Right forelimb (tissue), 1 donor: ENCODE measurements at places on chromosomes 11 and 22.
A peak's percentile ranks its signal among the peaks of the same experiment; 100 is the strongest.

- DNase-seq = no peak
These were observed 48.0 kb downstream of the ENTHD1 start for GRCh38 chr22:39845529-39845928.

DNA sequence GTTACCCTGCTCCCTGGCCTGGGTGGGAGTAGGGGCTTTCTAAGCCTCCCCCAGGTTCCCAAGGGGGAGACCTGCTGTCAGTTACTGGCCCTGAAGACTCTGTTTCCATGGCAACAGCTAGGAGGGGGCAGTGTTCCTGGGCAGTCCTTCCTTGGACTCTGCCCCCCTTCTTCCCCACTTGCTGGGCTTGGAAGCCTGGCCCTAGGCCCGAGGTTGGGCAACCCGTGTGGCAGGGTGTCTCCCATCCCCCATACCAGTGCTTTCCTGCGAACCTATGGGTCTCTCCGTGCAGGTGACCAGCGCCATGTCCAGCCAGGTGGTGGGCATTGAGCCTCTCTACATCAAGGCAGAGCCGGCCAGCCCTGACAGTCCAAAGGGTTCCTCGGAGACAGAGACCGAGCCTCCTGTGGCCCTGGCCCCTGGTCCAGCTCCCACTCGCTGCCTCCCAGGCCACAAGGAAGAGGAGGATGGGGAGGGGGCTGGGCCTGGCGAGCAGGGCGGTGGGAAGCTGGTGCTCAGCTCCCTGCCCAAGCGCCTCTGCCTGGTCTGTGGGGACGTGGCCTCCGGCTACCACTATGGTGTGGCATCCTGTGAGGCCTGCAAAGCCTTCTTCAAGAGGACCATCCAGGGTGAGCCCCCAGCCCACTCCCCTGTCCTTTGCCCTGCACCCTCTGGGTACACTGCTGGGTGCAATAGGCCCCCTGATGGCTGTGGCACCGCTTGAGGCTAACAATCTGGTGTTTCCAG, 1.7 kb downstream of the ESRRA start:
- DNase-seq = no peak

DNA sequence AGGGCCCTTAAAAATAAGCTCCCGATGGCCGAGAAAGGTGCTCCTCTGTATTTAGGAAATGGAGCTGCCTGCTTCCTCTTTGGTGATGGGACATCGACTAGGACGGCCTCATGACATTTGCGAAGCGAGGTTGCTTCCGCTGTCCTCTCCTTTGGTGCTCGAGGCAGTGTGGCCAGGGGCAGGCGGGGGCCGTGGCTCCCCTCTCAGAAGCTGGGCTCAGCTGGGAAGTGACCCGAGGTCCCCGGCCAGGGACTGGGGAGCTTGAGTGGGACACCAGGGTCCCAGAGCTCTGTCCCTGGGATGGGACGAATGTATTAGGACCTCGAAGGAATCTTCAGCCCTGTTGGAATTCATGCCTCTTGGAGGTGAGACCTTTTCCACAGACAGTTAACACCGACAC, 151.1 kb downstream of the CTTN start:
- DNase-seq = no peak

DNA sequence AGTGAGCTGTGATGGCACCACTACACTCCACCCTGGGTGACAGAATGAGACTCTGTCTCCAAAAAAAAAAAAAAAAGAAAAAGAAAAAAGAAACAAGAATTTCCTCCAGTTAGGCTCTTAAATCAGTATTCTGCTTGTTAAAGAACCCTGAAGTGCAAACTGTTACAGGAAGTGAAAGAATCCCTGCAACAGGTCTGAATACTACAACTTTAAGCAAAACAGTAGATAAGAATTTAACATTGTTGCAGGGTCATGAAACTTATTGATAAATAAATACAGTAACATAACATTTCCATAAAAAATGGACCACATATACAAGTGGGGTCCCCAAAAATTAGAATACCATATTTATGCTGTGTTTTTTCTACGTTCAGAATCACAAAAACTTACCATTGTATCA, 35.8 kb downstream of the FCHSD2 start:
- DNase-seq = no peak

DNA sequence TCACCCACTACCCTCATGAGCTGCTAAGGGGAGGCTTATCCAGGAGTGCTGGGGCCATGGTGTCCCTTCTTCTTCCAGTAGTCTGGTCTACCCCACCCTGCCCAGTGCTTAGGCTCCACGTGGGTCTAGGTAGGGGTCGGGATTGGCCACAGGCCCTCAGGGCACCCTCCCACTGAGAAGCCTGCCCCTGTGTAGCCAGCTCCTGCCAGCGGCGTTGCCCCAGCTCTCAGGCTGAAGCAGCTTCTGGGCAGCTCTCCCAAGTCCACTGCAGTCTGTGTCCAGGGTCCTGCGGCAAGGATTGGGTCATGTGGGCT, 24.0 kb upstream of the RIC3 start:
- DNase-seq = no peak

- no peak for DNase-seq
These were observed 6.5 kb downstream of the GAL start for GRCh38 chr11:68690671-68691401.

DNA sequence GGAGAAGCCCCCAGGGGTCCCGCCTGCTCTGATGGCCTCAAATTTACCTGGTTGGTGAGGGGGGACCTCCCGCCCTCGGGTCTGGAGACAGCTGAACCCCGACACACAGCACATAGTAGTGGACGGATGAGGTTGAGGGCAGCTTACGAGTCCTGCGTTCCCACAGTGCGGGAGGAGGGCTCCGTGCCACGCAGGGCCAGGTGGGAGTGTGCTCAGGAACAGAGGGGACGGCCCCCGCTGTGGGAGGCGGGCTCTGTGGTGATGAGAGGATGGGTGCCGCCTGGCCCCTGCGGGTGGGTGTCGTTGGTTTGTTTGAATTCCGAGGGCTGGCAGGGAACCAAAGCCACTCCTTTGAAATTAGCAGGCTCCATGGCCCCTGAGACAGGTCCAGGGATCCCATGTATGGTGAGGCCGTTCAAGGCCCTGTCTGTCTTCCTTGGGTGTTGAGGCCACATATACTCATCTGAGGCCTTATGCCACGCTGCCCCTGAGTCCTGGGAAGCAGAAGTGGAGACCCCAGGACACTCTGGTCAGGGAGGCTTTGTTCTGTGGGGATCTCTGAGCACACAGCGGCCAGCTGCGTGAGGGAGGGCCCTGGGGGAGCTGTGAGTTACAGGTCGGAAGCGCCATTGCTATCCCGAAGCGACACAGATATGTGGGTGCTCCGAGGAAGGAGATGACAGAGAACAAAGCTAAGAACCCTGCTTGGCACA, 21.9 kb downstream of the NADSYN1 start:
- no peak for DNase-seq

DNA sequence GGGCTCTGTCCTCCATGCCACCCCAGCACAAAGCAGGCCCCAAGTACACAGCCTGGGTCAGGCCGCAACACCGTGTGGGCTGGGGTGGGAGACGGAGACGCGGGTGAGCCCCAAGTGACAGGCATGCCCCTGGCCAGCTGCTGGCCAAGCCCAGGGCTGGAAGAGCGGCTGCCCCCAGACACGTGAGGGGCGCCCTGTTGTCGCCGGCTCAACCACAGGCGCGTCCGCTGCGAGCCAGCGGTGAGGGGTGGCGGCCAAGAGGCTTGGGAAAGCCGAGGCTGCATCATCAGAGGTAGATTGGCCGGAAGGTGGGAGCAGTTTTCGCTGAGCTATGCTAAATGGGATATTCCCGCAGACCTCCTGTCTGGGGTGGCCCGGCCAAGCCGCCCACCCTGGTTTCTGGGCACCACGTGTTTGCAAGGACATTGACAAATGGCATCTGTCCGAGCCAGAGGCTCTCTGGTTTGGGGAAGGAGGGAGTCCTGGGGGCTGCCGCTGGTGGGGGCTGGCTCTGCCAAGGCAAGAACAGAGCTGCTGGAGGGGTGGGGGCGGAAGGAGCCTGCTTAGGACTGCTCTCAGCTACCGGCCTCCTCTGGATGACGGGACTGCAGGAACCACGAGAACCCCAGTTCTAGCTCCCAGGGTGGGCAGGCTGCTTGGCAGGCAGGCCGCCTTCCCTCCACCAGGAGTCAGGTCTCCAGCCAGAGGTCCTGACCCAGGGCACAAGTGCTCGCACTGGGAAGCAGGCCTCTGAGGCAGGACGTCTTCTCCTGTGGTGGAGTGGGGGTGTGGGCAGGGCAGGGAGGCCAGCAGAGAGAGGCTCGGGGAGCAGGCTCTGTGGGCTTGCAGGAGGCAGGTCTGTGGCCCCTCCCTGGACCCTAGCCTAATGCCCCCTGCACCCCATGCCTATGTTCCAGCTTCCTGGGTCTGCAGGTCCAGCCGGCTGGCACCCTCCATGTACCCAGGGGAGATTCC, 552 bp downstream of the PRR33 start:
- peak; percentile 47 for DNase-seq
